ENCODE measurements at places on chromosomes 13 and 19.

- peak; percentile 82 for DNase-seq
These were observed 18.5 kb downstream of the SLC27A1 start for GRCh38 chr19:17488593-17489391.

- DNase-seq = no peak
These were observed 3.0 kb downstream of the ENOX1 start for GRCh38 chr13:43783820-43784219.

DNA sequence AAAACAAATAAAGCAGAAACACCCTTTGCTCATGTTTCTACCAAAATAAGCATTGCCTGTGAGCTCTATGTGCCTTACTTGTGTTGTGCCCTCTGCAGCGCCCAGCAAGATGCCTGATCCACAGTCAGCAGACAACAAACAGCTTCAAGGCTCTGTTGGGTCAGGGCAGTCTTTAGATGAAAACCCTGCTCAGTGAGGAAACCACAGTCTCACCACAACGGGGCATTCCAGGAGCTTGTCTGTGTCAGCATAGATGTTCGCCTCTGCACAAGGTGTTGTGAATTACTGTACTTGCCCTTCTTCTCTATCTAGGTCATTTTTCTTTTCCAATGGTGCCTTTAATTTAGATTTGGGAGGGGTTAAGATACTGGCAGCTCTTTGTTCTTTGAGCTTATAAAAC, 251.9 kb downstream of the COL4A1 start:
- DNase-seq = no peak

DNA sequence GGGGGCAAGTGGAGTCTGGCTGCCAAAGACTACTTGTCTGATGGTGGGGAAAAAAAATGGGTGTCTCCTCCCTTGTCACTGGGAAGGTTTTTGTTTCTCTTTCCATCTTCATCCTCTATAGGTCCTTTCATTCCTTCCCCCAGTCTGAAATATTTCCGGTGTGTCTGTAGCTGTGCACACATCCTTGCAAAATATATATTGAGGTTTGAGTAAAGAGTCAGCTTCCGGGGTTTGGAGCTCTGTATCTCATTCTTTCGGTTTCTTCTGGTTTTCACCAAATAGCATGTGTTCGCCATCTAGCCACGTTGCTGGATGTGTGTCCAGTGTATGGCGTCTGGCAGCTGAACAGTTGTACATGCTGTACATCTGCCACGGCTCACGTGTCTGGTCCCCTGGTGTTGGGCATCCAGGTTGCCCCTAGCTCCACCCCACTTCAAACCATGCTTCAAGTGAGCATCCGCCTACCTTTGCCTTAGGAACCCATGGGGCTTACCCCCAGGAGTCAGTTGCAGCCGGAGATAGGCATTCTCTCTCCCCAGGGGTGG, 142.2 kb downstream of the SIPA1L3 start:
- DNase-seq = peak; percentile 81

DNA sequence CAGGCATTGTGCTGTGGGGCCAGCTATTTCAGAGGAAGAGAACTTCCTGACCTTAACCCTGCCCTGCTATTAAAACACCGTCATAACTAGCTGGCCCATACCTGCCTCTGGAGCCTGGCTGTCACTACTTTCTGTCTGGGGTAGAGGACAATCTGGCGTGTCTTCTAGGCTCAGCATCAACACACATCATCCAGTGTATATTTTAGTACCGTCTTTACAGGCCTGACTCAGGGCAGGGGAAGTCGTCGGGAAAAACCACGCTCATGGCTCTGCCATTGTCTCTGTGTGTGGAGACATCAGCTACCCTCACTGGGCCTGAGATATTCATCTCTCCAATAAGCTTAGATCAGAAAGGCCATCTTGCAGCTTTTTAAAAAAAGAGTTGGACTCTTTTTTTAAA, 151.1 kb downstream of the KATNAL1 start:
- DNase-seq = no peak

DNA sequence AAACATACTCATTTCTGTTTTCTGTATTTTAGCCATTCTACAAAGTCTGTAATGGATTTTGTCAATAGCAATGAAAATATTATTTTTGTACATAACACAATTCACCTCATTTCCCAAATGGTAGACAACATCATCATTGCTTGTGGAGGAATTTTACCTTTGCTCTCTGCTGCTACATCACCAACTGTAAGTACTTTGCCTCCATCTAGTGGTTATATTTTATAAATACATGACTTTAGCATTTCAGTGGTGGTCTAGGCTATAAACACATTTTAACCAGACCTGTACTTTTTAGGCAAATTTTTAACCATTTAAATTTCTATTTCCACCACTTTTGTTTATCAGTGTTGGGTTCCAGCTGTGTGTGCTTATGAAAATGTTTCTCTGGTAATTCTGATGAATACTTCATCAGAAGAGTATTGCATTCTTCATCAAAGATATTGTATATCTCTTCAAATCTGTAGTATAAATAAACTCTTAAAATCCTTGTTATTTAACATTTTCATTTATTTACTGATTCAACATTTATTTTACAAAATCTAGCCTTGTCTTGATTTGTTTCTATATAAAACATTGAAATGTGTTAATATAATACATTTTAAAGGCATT, 222.4 kb downstream of the NBEA start:
- DNase-seq = peak; percentile 37
